Mesenteric fat pad (tissue), 1 donor: ENCODE measurements at places on chromosomes 6 and 20. TPM values are rescaled to one million over a fixed set of nuclear protein-coding genes. Genes with fewer than 3 reads are reported as not detected.

- no peak for DNase-seq
These were observed 69.2 kb downstream of the PLEKHG1 start for GRCh38 chr6:150668900-150669302.

- no peak for DNase-seq
These were observed 2.6 kb downstream of the RPS10 start for GRCh38 chr6:34423254-34423653.

DNA sequence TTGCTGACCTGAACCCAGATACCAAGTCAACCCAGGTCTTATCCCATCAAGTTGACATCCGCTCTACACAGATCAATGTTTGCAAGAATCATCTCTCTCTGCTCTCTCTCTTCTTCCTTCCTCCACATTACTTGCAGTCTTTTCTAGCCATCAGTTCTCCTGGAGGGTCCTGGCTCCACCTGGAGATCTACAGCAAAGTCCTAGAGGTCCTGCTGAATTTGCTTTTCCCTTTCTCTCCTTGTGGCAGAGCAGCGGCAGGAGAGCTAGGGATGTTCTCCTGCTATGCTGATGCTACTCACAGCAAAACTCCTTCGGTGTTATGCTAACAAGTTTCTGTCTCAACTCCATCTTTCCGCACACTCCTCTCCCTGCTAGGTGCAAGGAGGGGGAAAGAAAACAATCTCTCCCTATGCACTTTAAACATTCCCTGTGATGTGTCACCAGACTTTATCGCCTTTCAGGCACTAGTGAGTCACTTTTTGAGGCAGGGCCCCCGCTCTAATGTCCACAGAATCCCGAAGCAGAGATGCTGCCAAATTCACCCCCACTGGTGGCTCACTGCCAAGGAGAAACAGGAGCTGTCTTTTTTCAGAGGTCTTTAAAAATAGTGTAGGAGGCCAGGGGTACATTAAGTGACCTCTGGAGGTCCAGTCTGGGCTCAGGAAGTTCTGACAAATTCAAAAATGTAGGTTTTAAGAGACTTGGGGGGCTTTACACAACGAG is 62.6 kb downstream of the FAM50B start:
- no peak for DNase-seq

DNA sequence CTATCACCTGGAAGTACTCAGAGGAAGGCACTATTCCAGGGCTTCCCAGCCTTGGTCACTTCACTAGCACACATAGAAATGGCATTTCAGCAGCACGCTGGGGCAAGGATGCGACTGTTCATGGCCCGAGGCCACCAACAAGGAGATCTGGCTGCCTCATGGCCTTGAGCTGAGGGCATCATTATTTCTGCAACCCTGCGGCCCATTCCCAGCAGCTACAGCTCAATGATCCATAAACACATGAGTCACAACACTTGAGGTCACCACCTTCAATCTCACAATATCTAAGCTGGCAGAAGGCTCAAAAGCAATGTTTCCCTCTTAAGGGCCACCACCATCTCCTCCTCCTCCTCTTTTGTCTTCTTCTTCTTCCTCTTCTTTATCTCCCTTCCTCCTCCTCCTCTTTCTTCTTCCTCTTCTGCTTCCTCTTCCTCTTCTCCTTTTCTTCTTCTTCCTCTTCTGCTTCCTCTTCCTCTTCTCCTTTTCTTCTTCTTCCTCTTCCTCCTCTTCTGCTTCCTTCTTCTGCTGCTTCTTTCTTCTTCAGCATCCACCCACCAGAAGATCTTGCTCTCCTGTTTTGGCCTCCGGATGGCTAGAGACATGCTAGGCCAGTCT is 382.9 kb upstream of the CNR1 start:
- DNase-seq: no peak

- DNase-seq: no peak
These were observed 162.3 kb downstream of the UTRN start for GRCh38 chr6:144447472-144447871.

RSPH4A gene
- total RNA-seq: 0.58 TPM

GRCh38 chr6:93079061-93079460 is 340.3 kb downstream of the EPHA7 start:
- no peak for DNase-seq

DNA sequence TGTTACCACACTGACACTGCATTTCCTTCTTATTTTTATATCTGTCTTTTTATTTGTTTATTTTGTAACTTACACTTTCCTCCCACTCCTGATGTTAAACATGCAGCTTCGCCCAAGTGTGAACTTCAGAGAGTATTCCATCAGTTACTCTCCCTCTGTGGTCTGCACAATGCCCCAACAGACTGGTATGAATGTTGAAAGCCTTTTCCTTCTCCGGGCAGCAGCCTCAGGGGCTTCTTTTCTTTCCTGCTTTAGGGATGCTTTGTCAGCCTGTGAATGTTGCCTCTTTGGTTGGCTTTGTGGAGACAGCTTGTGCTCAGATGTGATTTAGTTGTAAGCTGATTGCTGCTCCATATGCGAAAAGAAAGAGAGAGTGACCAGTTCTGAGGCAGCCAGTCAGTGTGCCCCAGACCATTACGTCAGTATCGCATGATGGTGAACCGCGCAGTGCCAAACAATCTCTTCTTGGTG is 44.0 kb downstream of the SMPDL3A start:
- DNase-seq: no peak

GRCh38 chr6:103797738-103798137 is 1062.0 kb downstream of the HACE1 start:
- DNase-seq: no peak

GRCh38 chr6:84526631-84527030 is 237.8 kb downstream of the TBX18 start:
- DNase-seq: no peak

- no peak for DNase-seq
These were observed 297.4 kb downstream of the THBS2 start for GRCh38 chr6:168956141-168956838.

DNA sequence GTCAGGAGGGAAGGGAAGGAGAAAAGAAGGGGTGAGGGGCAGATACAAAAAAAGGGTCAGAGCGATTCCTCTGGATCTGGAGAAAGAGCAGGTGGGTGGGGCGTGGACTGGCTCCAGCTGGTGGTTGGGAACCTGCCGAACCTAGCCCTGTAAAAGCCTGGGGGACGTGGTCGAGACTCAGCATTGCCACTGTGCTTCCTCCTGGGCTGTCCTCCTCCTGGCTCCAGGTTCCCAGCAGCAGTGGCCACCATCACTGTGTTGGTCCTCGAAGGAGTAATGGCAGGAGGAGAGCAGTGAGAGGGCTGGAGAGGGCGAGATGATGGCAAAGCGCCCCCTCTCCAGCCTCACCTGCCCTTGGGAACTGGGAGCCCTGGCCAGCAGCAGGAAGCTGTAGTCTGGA is 3.5 kb upstream of the RAET1L start:
- DNase-seq: peak; percentile 83

SUMO4 gene
- total RNA-seq: 1.2 TPM

DNA sequence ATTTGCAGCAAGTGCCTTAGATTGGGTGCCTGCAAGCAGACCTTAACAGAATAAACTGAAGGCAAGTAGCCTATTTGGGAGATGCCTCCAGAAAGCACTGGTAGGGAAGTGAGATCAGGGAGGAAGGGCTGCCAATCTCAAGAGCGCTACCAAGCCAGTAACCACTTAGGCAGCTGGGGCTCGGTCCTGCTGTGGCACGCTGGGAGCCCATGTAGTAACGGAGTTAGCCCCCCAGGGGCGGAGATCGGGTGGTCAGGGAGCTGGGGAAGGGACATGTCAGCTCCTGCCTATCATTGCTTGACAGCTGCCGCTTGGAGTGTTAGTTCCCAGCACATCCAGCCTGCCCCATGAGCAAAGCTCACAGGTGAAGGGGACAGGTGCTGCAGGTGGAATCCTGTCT is 127.0 kb downstream of the CEBPB start:
- DNase-seq: peak; percentile 55

KCNB1 gene
- total RNA-seq: 43.0 TPM

DNA sequence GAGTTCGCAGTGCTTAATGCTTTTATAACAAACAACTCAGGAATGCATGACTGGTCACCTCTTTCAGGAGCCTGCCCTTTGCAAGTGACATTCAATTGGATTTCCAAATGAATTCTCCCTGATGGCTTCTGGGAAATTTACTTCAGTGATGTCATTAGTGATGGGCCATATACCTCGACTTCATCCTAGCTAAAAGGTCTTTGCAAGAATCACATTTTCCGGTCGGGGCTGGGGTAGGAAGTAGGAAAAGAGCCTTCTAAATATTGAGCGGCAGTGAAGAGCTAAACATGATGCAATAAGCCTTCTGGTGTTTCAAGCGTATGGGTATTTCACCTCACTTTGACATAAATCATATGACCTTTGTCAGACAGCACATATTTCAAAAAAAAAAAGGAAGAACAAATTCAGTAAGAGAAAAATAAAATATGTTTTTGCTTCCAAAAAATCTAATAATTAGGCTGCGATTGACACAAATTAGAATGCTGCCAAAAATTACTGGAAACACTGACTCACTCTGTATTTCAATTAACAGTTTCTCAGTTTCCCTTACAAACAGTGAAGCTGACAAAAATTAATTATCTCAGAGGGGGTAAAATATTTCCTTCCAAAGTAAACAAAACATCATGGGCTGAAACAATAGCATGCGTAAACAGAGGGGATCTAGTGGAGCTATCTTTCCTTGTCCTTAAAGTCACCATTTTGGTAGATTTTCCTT is 39.8 kb downstream of the ADTRP start:
- no peak for DNase-seq

DNA sequence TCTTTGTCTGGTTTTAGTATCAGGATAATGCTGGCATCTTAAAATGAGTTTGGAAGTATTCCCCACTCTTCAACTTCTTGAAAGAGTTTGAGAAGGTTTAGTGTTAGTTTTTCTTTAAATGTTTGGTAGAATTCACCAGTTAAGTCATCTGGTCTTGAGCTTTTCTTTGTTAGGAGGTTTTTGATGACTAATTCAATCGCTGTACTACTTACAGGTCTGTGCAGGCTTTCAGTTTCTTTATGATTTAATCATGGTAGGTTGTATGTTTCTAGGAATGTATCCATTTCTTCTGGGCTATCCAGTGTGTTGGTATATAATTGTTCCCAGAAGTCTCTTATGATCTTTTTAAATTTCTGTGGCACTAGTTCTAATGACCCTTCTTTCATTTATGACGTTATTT is 215.5 kb downstream of the LRFN2 start:
- DNase-seq: no peak

- DNase-seq: no peak
These were observed 15.7 kb downstream of the HS3ST5 start for GRCh38 chr6:114327074-114327473.

GHRH gene
- total RNA-seq: not detected

F13A1 gene
- total RNA-seq: 346 TPM

DNA sequence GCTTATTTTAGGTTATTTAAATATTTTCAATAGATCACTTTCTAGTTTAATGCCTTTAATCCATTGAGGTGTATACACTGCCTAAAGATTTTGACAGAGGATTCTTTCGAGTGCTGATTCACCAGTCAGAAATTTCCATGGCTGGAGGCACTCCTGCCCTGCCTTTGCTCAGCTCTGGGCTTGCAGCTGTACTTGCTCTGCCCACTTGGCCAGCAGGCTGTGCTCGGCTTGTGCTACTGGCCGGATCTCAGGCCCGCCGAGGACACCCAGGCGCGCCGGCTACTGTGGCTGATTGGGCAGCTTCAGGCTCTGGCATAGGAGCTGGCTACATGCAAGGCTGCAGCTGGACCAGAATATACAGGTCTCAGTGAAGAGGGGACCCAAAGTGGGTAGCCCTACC is 675.1 kb upstream of the MMS22L start:
- no peak for DNase-seq

GRCh38 chr20:6848992-6849391 is 81.5 kb downstream of the BMP2 start:
- no peak for DNase-seq

RBPJL gene
- total RNA-seq: not detected

GRCh38 chr6:27642744-27643456 is 170.0 kb upstream of the ZNF184 start:
- DNase-seq: no peak

DNA sequence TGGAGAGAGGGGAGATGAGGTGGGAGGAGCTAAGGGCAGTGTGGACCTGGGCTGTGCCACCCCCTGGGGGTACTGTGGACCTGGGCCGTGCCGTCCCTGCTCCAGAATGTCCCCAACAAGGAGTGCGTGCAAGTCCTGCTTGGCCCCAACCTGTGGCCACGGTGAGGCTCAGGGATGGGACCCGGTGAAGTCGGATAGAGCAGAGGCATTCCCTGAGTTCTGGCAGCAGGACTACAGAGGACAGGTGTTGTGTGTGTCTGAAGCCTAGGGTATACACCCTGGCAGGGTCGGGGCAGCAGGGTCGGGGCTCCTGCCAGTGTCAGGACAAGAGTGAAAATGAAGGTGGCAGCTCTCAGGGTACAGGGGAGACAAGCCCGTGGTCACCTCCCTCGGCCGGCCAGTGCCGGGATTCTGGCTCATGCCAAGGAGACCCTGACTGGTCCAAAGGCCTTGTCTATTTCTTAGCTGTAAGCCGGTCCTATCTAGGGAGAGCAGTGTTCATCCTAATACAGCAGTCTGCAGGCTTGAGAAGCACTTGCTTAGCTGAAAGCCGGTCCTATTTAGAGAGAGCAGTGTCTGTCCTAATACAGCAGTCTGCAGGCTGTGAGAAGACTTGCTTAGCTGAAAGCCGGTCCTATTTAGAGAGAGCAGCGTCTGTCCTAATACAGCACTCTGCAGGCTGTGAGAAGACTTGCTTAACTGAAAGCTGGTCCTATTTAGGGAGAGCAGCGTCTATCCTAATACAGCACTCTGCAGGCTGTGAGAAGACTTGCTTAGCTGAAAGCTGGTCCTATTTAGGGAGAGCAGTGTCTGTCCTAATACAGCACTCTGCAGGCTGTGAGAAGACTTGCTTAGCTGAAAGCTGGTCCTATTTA is 95.9 kb downstream of the SMOC2 start:
- DNase-seq: no peak

ATP9A gene
- 109 TPM for total RNA-seq

PCSK2 gene
- not detected for total RNA-seq

- no peak for DNase-seq
These were observed 9.5 kb upstream of the SLC17A3 start for GRCh38 chr6:25883536-25883935.
